Left kidney (tissue), 8 donors: ENCODE measurements at places on chromosomes 4 and X. TPM values are rescaled to one million over a fixed set of nuclear protein-coding genes. Genes with fewer than 3 reads are reported as not detected.
A peak's percentile ranks its signal among the peaks of the same experiment; 100 is the strongest.

The NSUN7 gene
- 20.2 TPM for polyA plus RNA-seq

The LRP2BP gene
- polyA plus RNA-seq: 6.9 TPM

The PRIMPOL gene
- 47.8 TPM for polyA plus RNA-seq

The TAF7L gene
- polyA plus RNA-seq: 0.67 TPM

The ANAPC4 gene
- polyA plus RNA-seq: 67.8 TPM

The MGST2 gene
- polyA plus RNA-seq: 52.5 TPM

The CXCL6 gene
- not detected for polyA plus RNA-seq

The ABLIM2 gene
- polyA plus RNA-seq: 6.8 TPM

The TRMT44 gene
- polyA plus RNA-seq: 20.5 TPM

The SHROOM4 gene
- 22.0 TPM for polyA plus RNA-seq

The MAP9 gene
- polyA plus RNA-seq: 35.3 TPM

The RWDD4 gene
- 38.3 TPM for polyA plus RNA-seq

The PHEX gene
- 0.38 TPM for polyA plus RNA-seq

The DCHS2 gene
- polyA plus RNA-seq: 8.4 TPM

DNA sequence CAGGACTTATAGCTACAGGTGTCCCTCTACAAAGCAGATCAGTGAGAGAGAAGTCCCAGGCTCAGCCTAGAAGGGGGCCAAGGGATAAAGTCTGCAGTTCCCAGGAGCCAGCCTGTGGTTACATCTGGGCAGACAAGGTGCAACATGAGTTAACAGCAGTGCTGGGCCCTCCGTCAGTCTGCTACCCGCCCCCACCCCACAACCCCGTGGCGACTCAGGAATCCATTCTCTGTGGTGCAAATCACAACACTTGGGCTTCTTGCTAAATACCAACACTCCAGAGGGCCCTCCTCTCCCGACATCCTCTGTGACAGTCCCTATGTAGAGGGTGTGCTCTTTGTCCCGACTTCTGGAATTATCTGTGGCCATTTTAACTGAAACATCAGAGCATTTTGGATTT, 13.8 kb downstream of the GPM6B start:
- no peak for DNase-seq

DNA sequence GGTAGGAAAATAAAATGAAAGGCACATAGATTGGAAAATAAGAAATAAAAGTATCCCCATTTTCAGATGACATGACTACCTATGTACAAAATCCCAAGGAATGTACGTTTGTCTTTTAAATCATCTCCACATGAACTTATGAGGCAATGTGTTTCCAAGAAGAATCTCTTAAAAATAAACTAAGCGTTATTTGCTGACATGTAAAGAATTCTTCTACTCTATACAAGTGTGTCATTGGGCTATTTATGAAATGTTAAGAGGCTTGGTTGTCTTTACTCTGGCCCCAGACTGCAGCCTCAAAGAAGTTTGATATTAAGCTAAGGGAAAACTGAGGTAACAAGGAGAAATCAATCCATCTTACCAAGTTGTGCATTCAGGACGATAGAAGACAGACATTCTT, 17.1 kb downstream of the BEX3 start:
- DNase-seq: no peak

GRCh38 chr4:183541010-183541751, 36.3 kb downstream of the ING2 start:
- DNase-seq: peak; percentile 19

DNA sequence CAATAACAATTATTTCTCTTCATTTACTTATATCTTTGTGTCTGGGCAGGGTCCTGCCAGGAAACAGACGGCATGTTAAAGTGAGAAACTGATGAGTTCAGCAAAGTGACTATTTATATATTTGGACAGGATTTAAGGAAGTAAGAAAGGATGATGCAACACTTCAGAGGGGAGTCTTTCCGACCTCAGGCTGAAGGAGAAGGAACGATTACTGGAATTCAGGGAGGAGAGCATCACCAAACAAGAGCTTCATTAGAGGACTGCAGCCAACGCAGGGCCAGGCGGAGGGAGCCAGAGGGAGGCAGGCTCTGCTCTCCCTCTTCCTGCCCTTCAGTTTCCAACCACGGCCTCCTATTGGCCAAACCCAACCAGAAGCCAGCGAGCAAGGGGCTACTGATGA, 1.5 kb upstream of the TLR7 start:
- no peak for DNase-seq

- DNase-seq: no peak
Measured at GRCh38 chrX:8237718-8238117, 66.7 kb upstream of the VCX2 start.

GRCh38 chrX:82335772-82336171, 1133.9 kb downstream of the SH3BGRL start:
- DNase-seq: no peak

- DNase-seq: no peak
Measured at GRCh38 chr4:1381944-1382541, 24.2 kb downstream of the NKX1-1 start.

- no peak for DNase-seq
Measured at GRCh38 chr4:110164856-110165255, 33.6 kb downstream of the ELOVL6 start.

DNA sequence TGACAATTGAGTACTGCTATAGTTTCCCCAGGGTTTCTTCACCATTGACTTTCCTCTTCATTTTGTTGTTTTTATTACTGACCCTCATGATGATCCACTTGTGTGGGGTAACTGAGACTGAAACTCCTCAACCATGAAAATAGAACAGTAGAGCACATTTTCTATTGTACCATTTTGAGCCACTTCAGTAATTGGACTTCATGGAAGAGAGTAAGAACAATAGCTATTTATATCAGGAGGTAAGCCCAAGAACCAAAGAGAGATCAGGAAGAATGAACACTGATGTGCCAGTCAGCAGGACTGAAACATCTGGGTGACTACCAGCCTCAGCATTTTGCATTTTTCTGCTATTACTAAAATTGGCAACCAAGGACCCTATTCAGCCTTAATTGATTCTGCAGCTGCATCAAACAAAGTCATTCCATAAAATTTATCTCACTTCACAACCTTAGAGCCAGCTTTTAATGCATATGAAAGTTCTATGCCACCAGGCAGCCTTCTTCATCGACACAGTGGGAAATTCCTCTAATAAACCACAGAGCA, 151.4 kb downstream of the BANK1 start:
- DNase-seq: no peak

DNA sequence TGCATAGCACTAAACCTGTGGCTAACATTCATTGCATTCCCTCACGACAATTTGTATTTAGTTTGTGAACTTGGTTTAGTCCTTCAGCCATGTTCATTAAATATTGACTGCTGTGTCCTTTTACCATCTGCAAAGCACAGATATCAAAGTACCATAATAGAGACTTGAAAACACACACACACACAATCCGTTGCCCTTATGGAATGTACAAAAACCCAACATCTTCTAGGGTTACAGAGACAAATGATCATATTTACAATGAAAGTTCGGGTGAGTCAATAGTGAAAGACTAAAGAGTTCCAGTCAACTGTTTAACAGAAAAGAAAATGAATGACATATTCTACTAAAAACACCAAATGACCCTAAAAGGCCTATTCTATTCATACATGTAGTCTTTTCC, 50.8 kb upstream of the TXK start:
- no peak for DNase-seq

DNA sequence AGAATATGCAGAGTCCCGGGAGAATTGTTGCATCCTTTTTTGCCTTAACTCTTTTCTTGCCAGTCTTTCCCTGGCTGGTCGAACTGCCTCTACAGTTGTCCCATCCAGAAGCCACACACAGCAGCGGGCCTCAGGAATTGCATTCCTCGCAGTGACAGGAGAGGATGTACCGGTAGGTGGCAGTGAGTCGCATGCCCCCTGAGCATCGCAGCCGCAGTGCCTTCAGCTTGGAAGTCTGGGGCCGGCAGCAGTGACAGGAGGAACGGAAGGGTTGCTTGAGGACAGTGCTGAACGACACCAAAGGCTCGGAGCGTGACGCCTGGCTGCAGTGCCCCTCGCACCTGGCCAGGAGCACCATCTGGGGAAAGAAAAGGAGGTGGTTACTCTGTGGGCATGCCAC, 23.5 kb downstream of the NDP start:
- DNase-seq: no peak

DNA sequence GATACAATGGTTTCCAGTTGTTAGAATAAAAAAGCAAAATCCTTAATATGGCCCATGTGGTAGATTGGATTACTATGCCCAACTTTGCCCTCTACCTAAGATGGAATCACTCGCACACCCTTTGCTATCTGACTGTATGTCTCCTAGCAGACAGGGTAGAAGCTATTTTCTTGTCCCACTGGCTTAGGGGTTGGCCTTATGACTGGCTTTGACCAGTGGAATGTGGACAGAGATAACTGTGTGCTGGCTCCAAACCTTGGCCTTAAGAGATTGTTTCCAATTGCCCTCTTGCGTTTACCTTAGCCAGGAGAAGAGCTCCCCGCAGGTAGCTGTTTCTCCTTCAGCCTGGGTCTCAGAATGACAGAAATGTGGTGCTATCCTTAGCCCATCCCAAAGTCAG, 355.9 kb downstream of the BCOR start:
- no peak for DNase-seq

DNA sequence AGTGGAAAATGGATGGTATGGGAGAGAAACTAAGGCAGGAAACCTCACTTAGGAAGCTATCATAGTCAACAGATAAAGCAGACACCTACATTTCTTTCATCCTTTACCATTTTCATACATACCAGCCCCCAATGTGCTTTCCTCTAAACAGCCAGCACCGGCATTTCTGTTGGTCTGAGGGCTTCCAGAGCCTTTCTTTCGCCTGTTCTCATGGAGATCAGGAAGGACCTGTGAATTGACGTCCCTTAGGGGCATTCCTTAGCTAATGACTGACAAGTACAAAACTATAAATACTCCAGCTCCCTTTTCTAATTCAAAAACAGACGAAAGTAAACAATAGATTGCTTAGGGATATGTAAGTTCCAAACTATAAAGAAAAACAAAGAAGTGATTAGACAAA, 215.5 kb upstream of the CNKSR2 start:
- no peak for DNase-seq

GRCh38 chr4:61511716-61512488, 311.8 kb downstream of the ADGRL3 start:
- no peak for DNase-seq

GRCh38 chr4:94507708-94508107, 56.0 kb downstream of the PDLIM5 start:
- DNase-seq: no peak

GRCh38 chrX:136493011-136493410, 4.4 kb upstream of the HTATSF1 start:
- DNase-seq: no peak

- DNase-seq: peak; percentile 26
Measured at GRCh38 chr4:97013711-97014110, 1129.6 kb downstream of the STPG2 start.

GRCh38 chrX:39805022-39805421, 292.7 kb downstream of the BCOR start:
- DNase-seq: no peak

DNA sequence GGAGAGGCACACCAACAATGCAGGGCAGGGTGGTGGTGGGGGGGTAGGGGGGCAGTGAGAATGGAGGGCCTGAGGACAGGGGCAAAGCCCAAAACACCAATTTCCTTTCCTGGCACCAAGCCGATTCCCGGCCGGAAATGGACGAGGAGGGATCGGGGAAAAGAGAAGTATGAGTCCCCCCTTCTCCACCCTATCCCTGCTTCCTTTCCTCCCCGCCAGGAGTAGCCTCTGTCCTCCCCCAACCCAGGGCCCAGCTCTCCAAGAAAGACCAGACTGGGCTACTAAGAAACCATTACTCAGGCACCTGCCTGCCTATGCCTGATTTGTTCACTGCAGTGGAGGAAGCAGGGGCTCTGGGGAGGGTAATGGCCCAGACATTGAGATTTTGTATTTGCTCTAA, 402 bp downstream of the CCDC120 start:
- no peak for DNase-seq

GRCh38 chr4:15340902-15341732, 86.7 kb upstream of the C1QTNF7 start:
- peak; percentile 45 for DNase-seq

- no peak for DNase-seq
Measured at GRCh38 chr4:123468479-123469031, 72.0 kb downstream of the SPRY1 start.

- no peak for DNase-seq
Measured at GRCh38 chrX:41588271-41588670, 100.5 kb upstream of the GPR34 start.

GRCh38 chr4:16213121-16213520, 13.2 kb downstream of the TAPT1 start:
- DNase-seq: no peak

- DNase-seq: no peak
Measured at GRCh38 chr4:163701916-163702315, 207.4 kb downstream of the TMA16 start.

DNA sequence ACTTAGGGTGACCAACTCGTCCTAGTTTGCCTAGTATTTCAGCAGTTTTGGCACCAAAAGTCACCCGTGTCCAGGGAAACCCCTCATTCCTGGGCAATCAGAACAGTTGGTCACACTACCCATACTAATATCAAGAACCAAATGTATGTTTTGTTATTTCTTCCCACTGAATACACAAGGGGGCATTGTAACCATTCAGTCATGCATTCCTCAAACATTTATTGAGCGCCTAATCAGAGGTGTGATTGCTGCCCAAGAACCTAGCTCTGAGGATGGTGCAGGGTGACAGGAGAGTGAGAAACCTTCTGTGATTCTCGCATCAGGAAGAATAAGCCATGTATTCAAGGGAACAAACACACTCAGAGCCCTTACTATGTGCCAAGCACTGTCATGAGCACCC, 69.8 kb upstream of the RAI2 start:
- DNase-seq: no peak
